ENCODE measurements at places on chromosomes 5 and 9. TPM values are rescaled to one million over a fixed set of nuclear protein-coding genes. Genes with fewer than 3 reads are reported as not detected.

DNA sequence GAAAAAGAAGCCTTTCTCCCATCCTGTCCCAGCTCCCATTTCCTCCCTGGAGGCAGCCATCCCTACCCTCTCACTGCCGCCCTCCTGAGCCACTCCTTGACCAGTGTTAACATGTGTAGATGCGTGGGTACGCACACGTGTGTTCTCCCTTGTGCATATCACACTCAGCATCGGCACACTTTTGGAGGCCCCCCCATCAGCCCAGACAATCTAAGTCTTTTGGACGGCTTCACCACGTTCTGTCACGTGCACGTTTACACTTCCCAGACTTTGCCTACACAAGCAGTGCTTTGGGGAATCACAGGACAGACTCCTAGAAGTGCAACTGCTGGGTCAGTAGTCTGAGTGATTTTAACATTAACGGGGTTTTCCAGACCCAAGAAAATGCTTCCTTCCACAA is 18.0 kb downstream of the HRH2 start:
- no peak for DNase-seq

- DNase-seq: no peak
These were observed 24.8 kb upstream of the PDCD1LG2 start for GRCh38 chr9:5485378-5486085.

Gene PRXL2C
- 19.7 TPM for total RNA-seq

Gene RIC1
- 55.5 TPM for total RNA-seq

Gene SYK
- 12.1 TPM for total RNA-seq

Gene SPTLC1
- total RNA-seq: 111 TPM

DNA sequence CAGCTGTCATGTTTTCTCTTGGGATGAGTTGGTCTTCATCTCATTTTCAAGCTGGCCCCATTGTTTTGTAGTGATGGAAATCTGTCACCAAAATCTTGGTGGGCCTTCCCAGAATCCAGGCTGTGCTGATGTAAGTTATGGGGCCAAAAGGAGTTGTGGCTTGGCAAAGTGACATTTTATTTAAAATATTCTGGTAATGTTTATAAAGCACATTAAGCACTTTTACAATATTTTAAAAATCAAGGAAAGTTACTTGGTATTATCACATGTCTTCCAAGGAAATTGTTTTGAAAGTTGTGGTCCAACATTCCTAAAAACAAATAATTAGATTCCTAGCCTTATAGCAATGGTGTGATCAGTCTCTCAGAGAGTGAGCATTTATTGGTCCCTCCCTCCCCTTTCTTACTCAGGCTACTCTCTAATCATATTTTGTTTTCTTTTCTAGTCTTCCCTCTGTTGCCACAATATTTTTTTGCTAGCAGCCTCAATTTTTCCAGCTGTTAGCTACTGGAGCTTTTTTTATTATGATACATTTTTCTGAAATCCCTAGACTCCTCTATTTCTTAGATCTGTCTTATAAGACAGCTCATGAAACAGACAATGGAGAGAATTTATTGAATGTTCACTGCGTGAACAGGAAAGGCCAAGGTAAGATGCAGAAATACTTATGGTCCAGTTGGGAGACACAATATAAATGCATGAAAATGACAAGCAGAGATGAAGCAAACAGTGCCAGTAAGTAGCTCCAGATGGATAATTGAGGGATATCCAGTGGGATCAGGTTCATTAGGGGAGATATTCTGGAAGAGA is 408.1 kb upstream of the ZNF608 start:
- no peak for DNase-seq

Gene POU5F2
- total RNA-seq: 10.5 TPM

- no peak for DNase-seq
These were observed 300 bp upstream of the SVEP1 start for GRCh38 chr9:110579862-110580219.

Gene LAMC3
- 12.2 TPM for total RNA-seq

DNA sequence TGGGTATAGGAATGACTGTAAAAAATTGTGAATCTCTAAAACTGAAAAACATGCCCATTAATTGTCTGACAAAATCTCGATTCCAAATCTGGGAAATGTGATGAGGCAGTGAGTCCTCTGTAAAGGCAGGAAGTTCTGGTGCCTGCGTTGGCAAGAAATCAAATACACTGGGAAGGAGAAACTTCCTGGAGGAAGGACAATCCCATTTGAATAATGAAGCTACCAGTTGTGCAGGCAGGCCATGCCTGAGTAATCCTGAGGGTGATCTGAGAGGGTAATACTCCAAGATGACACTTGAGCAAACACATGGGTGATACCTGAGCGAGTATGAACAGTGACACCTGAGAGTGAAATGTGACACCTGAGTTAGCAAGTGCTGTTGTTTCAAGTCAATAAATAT is 49.7 kb downstream of the KIF24 start:
- DNase-seq: no peak

- no peak for DNase-seq
These were observed at the start of gene CTSL for GRCh38 chr9:87725900-87726709. Gene CTSL, plus strand, starts transcription at chr9:87726119. Its CDS starts 1,485 bp downstream, at chr9:87727604.

Gene PAEP
- total RNA-seq: not detected

GRCh38 chr5:131855452-131855851 is 58.6 kb upstream of the FNIP1 start:
- no peak for DNase-seq

Gene SLC4A9
- total RNA-seq: 0.11 TPM

DNA sequence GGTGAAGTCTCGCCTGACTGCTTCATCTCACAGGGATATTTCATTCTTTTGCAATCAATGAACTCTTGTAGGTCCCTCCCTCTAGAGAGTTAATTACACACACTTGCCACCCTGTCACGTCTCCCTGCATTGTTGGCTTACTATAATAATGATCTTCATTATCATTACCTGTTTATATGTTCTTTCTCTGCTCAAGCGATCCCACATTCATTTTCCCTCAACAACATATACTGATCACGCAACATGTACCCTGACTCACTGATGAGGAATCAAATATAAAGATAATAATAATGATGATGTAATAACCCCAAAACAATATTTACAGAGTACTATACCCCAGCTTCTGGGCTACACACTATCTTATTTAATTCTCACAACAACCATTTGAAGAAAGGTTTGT is 88.5 kb downstream of the FEM1C start:
- no peak for DNase-seq

DNA sequence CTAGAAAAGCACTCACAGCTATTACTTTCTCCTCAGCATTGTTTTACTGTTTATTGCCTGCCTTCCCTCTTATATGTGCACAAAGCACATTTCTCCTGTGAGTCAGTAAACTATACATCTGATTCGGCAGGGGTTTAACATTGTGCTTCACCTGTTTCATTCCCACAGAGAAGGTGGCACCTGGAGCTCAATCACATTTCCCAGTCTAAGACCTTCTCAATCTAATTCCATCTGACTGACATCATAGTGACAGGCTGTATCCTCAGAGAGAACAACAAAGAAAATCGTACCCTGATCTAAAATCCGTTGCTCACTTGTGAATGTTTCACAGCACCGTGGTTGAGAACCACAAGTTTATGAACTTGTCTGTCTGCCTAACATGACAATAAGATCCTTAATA is 92.4 kb upstream of the CAST start:
- DNase-seq: no peak

- no peak for DNase-seq
These were observed 153.7 kb upstream of the ADCY2 start for GRCh38 chr5:7242118-7242710.

DNA sequence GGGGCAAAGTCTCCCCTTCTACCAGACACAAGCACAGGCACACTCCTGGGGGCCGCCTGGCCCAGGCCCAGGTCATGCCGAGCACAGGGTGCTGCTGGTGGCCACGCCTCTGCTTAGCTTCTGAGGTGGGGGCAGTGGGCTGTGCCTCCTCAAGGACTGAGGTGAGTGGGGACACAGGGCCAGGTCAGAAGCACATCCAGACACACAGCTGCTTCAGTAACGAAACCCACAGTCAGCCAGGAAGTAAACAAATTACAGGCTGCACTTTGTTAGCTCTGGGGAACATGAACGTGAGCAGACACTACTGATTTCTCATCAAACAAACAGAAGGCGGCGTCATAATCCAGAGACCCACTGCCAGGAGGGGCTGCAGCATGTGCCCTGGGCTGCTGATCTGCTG is 192.4 kb downstream of the HSPA4 start:
- no peak for DNase-seq

- DNase-seq: no peak
These were observed 24.0 kb upstream of the ARSI start for GRCh38 chr5:150326707-150327106.

Gene DOCK8
- 12.5 TPM for total RNA-seq

- DNase-seq: no peak
These were observed 395.2 kb upstream of the IRX4 start for GRCh38 chr5:2277886-2278285.

Gene FBXW11
- 81.3 TPM for total RNA-seq

Gene ADAMTS19
- 107 TPM for total RNA-seq

DNA sequence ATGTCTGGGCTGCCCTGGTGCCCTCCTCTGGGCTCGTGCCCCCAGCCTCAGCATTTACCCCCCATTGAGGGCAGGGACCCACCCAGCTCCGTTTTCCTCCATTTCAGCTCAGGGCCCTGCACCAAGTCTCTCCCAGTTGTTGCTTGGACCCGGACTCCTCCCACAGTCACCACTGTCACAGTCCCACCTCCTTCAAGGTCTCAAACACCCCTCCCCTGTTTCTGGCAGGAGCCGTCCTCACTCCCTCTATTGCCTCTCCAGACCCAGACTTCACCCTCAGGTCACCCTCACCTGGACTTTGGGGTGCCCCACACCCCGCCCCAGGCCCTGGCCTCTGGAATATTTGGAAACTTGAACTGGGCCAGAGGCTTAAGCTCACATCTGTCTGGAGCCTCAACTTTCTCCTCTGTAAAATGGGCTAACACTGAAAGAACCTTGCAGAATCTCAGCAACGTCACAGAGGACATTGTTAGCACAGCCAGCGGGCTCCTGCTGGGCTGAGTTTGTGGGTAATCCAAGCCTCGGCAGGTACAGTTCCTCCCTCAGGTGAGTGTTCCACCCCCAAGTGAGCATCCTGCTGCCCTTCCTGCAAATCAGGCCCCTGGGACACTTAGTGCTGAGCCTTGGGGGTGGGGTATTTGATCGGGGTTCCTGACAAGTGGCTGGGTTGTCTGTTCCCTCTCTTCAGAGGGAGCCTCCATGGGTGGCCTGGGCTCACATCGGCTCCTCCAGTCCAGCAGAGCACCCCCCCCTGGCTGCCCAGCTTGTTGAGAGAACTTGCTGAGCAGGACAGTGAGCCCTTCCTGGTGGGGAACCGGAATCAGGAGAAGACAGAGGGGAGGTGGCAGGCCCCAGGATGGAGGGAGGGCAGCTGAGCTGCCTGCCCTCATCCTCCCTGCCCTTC is 130.1 kb downstream of the C9orf50 start:
- no peak for DNase-seq

GRCh38 chr5:163089230-163089629 is 348.2 kb upstream of the CCNG1 start:
- DNase-seq: no peak

Measured in urinary bladder (tissue), 4 donors.